Hypothalamus (tissue), 51 donors: ENCODE measurements at places on chromosomes 5 and 9.

DNA sequence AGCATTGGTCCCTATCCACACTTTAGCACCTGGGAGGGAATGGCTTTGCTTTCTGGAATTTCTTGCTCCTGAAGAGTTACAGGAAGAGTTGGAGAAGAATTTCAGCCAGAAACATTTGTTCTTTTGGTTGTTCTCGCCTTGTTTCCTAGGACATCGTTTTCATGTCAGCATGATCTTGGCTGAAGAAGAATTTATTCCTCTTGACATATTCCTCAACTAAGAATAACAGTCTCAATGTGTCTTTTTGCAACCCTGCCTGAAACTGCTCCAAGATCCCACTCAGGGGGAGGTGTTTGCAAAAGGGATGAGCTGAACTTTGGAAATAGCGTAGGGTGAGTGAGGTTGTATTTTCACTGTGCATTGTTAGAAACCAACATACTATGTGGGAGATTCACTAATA is 26.1 kb downstream of the MAMDC2 start:
- no peak for DNase-seq

GRCh38 chr9:129392093-129392541 is 214.1 kb upstream of the IER5L start:
- no peak for DNase-seq

- no peak for DNase-seq
Observed at GRCh38 chr9:84898188-84898587, 228.7 kb downstream of the NTRK2 start.

- no peak for DNase-seq
Observed at GRCh38 chr5:62607615-62608014, 29.0 kb downstream of the LRRC70 start.

- no peak for DNase-seq
Observed at GRCh38 chr9:81690251-81690851, 1.0 kb upstream of the TLE1 start.

GRCh38 chr9:123772967-123773366 is 157.0 kb downstream of the DENND1A start:
- no peak for DNase-seq

GRCh38 chr9:70935856-70936255 is 185.6 kb downstream of the TRPM3 start:
- no peak for DNase-seq

GRCh38 chr9:99925541-99925940 is 19.1 kb downstream of the STX17 start:
- no peak for DNase-seq

DNA sequence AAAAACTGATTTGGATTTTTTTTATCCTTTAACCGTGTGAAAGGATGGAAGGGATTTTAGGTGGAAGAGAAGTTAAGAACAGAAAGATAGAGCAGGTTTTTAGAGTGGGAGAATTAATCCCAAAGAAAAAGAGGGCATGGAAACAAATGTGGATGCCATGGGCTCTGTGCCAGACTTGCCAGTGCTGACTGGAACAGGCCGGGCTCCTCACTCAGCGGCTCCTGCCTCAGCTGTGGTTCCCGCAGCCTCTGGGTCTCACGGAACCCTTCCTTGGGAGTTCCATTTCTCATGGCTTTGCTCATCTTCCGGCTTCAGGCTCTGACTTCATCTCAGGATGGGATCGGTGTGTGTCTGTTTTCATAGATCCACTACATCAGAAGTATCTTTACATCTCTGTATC is 30.4 kb upstream of the SLC2A8 start:
- DNase-seq = no peak

DNA sequence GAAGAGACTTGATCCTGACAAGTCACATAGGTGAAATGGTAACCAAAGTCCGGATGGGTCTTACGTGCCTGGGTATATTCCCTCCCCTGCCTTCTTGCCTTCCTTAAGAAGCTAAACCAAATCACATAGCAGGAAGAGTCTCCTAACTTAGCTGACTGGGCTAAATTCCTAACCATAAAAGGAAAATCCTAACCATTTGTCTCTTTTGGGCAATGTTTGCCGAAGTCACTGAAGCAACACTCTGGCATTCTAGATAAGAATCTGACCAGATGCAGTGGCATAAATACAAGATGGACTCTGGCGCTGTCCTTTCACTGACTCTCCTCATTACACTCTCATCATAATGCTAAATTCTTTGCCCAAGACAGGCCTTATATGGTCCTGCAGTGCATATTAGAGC is 625.5 kb upstream of the RORB start:
- no peak for DNase-seq

DNA sequence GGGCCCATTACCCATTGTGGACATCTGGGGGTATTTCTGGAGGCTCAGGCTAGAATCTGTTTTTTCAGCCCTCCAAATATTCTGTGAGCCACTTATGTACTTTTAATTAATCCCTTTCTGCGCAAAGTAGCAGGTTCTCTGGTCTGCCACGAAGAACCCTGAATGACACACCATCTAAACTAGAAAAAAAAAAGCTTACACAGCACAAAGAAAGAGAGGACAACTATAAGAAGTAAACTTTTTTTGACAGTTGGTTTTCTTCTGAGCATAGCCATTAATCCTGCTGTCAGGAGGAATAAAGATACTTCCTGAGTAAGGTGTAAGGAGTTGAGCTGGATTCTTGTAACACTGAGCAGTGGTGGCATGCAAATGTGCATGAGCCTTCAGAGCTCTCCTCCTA is 327.5 kb downstream of the TMEM232 start:
- DNase-seq = no peak

- DNase-seq = no peak
Observed at GRCh38 chr5:102307232-102307631, 11.1 kb upstream of the SLCO4C1 start.

GRCh38 chr9:137611623-137612609 is 6.4 kb downstream of the ARRDC1 start:
- no peak for DNase-seq

GRCh38 chr9:95363051-95363841 is 45.7 kb upstream of the FANCC start:
- no peak for DNase-seq
